Activated CD4-positive, alpha-beta T cell treated with anti-CD3 and anti-CD28 coated beads, Interleukin-2, amount 50 U/mL, for 48 hours (primary cell): ENCODE measurements at places on chromosomes 13 and 19.

DNA sequence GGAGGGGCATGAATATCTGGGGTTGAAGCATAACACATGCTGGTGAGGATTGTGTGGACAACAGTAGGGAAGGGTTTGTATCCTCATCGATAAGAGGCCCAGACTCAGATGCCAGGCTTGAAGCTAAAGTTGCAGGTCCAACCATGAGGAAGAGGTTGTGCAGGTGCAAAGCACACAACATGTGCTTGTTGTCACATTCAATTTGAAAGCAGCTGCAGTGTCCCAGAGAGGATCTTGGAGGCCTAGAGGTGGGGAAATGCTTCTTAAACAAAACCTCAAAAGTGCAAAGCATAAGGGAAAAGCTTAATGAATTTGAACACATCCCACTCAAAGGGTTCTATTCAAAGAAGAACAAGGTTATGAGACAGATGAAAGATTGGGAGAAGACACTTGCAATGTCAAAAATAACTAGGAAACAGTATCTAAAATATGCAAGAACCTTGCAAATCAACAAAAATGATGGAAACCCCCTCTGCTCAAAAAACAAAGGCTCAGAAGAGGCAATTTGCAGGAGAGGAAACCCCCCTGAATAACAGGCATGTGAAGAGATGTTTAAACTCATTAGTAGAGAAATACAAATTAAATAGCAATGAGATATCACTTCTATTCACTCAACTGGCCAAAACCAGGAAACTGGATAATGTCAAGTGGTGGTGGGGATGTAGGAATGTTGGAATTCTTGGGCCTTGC, 187.1 kb downstream of the KATNAL1 start:
- DNase-seq, result no peak

GRCh38 chr13:60654415-60654814, 257.4 kb downstream of the TDRD3 start:
- DNase-seq, result no peak

DNA sequence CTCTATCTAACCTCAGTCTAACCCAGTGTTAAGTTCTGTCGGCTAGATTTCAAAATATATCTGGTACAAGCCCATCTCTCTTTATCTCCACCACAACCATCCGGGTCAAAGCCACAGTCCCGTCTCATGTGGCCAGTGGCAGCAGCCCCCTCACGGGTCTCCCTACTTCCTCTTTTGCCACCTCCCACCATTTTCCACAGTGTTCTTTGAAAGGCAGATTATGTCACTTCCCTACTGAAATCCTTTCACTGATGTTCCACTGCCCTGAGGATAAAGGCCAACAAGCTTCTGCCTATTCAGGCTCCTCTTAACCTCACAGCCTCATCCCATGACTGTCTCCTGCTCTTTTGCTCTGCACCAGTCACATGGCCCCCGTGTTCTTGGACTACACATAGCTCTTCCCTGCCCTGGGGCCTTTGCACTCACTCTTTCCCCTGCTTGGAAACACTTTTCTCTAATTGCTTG, 117.2 kb downstream of the UBL3 start:
- no peak for DNase-seq

- no peak for DNase-seq
Observed at GRCh38 chr19:19816679-19817078, 4.9 kb downstream of the ZNF506 start.
